ENCODE measurements at places on chromosomes 11 and 22.

GRCh38 chr11:134647066-134647743 is 235.2 kb upstream of the B3GAT1 start:
- no peak for DNase-seq

GRCh38 chr11:79412761-79413160 is 28.1 kb downstream of the TENM4 start:
- no peak for DNase-seq

DNA sequence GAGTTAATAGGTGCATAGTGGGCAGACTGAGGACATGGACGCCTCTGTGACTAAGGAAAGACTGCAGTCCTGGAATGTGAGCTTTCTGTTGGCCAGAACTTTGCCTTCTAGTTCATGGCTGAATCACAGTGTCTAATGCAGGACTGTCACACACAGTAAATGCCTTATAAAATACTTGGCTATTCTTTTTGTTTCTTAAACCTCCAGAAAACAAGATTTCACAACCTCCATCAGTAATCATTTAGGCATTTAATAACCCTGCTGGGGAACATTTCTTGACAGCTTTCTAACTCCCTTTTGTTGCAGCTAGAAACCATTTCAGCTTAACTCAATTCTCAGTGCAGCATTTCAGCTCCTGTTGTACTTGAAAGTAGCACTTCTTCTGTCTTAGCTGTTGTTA is 335.8 kb upstream of the DDI1 start:
- no peak for DNase-seq

DNA sequence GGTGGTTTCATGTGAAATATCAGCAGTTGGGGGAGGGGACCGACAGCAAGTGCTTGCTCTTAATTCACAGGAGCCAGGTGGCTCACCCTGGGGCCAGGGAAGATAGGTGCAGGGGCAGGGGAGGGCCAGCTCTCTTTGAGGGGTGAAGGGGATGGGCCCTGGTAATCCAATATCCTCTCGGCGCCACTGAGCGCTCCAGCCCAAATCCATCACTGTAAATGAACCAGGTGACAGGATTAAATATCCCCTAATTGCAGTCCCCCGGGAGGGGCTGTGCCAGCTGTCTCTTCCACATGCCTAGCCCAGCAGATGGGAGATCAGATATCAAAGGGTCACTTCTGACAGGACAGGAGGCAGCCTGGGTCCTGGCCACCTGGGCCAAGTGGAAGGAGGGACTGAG is 531.8 kb upstream of the CADM1 start:
- DNase-seq: no peak

DNA sequence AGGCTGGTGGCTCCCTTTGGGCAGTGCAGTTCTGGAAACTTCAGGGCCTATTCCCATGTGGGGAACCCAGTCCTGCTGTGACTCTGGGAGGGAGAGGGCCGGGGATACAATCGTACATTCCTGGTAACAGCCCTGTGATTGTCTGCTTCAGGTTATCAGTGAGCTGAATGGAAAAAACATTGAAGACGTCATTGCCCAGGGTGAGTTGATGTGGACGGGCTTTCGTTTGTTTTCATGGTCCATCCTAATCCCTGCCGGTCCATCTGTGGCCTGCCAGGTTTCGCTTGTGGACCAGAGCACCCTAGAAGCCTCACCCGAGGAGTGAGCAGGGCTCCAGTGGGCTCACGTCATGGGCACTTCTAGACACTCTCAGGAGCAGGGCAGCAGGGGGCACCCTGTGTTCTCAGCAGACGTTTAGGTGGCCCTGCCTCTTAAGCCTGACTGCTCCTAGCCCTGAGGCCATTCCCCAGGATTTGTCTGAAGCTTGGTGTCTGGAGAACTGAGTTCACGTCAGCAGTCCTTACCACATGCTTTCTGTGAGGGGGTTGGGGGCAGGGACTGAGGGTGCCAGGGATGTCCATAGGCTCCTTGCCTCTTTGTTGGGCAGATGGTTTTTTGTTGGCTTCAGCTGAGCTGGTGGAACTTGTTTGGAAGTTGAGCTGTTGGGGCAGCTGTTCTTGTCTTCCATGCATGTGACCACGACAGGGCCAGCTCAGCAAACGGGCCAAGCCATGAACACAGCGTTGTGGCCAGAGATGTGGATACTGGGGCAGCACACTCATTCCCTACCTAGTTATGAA is 1.9 kb downstream of the RPLP2 start:
- no peak for DNase-seq

- DNase-seq: no peak
These were observed 20.5 kb upstream of the AMOTL1 start for GRCh38 chr11:94747601-94748041.

DNA sequence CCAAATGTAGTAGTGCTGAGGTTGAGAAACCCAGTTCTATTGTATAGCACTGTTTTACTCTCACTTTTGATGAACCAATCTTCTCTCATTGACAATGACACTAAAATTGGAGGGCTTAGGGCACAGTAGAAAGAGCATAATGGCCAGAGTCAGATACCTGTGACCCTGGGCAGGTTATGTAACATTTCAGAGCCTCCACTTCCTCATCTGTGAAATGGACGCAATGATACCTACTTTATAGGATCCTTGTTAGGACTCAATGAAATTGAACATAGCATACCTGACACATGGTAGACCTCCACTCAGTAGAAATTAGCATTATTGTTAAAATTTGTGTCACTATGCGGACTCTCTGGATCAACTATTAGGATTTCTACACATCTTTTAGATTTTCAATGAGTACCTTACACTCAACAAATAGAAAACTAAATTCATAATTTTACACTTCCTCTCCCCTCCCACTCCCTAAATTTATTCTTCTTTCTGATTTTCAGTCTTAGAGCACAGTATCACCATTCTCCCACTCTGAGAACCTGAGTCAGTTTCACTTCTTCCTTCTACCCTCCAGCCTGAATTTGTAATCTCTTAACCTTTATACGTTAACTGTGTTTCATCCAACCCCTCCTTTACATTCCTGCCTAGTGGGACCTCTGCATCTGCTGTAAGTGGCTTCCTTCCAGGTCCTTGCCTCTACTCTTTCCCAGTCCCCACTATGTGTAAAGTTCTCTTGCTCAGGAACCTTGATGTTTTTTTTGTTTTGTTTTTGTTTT is 78.3 kb downstream of the MICAL2 start:
- DNase-seq: no peak

DNA sequence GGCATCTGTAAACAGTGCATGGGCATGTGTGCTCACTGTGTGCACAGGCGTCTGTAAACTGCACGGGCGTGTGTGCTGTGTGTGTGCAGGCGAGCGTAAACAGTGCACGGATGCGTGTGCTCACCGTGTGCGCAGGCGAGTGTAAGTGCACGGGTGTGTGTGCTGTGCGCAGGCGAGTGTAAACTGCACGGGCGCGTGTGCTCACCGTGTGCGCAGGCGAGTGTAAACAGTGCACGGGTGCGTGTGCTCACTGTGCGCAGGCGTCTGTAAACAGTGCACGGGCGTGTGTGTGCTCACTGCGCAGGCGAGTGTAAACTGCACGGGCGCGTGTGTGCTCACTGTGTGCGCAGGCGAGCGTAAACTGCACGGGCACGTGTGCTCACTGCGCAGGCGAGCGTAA is 22.4 kb downstream of the RNH1 start:
- no peak for DNase-seq

DNA sequence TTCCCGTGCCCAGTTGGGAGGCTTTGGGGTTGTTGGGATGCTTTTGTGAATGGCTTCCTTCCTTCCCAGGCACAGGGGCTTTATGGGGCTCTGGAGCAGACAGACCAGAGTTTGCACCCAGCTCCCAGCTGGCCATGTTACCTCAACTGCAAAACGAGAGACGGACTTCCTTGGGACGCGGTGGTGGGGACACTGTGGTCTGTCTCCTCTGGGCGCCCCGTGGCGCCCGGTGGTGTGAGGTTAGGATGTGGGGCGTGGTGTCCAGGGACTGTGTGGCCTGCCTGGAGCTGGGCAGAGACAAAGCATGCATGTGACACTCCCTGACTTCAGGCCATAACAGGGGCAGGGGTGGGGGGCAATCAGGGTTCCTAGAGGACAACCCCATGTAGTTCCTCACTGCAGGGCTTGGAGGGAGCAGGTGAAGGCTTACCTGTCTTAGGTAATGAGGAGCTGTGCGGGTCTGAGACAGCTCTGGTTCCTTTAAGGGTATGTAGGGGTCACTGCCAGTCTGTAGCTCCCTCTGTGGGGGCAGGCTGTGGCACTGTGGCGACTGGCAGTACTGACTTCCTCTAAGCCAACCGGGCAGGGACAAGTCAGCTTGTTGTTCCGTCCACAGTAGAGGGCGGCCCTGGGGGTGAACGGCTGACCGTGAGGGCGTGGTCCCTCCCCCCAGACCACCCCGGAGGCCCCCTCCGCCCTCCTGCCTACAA is 14.4 kb downstream of the KCNQ1 start:
- no peak for DNase-seq

GRCh38 chr11:57310630-57311086 is 14.1 kb downstream of the TNKS1BP1 start:
- no peak for DNase-seq

- no peak for DNase-seq
These were observed 45.9 kb downstream of the TBX1 start for GRCh38 chr22:19806213-19807160.

DNA sequence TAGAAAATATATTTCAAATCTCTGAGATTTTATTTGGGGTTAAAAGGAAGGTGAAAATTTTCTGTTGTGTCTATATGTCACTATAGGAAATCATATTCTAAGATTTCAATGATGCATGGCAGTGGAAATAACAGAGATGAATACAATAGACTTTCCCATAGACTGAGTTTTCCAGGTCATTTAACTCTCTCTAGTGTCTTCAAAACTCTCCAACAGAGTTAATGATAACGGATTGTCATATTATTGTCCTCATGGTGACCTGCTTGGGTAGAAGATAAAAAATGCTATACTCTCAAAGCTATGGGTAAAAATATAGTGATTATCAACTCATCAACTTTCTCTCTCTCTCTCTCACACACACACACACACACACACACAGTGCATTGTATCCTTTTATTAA is 312.9 kb downstream of the CNTN5 start:
- no peak for DNase-seq

DNA sequence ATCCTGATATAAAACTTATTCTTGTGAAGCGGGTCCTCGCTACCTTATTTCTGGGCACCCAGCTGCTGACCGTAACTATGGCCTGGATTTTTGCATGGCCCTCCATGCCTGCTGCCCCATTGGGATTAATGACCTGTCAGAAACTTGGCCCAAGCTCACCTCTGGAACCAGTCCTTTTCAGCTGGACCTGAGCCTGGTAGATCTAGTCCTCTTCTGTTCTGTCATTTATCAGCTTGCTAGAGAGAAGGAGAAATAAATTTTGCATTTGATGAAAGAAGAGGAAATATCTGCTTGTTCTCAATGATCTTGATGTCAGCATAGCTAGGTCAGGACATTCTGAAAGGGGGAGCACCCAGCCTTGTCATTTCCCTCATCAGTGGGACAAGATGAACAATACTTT is 387.8 kb upstream of the LARGE1 start:
- no peak for DNase-seq

- DNase-seq: no peak
These were observed 9.9 kb downstream of the STK33 start for GRCh38 chr11:8584082-8584481.

GRCh38 chr22:22954656-22955055 is 67.0 kb downstream of the IGLL5 start:
- no peak for DNase-seq

All from stimulated activated CD4-positive, alpha-beta T cell treated with anti-CD3 and anti-CD28 coated beads, Interleukin-12 subunit alpha, Interleukin-12 subunit beta, amount 100 ng/mL, for 48 hours (primary cell).